Activated T-helper 2 cell treated with anti-CD3 and anti-CD28 coated beads, Interferon-gamma antibody, Interleukin-2, Interleukin-4, amounts not matched to agents 10 μg/mL and 5 μg/mL and 100 μg/mL, durations not matched to agents 14 hours and 24 hours and 36 hours (primary cell): ENCODE measurements at places on chromosomes 4 and X.

GRCh38 chr4:110188113-110188512, 10.3 kb downstream of the ELOVL6 start:
- DNase-seq: no peak
- H3K36me3 ChIP-seq: peaks cover 42% of the 10 kb centered on the region
- no peaks in the 10 kb centered on the region for H3K27me3 ChIP-seq
- H3K4me3 ChIP-seq: no peak overlapping the region

DNA sequence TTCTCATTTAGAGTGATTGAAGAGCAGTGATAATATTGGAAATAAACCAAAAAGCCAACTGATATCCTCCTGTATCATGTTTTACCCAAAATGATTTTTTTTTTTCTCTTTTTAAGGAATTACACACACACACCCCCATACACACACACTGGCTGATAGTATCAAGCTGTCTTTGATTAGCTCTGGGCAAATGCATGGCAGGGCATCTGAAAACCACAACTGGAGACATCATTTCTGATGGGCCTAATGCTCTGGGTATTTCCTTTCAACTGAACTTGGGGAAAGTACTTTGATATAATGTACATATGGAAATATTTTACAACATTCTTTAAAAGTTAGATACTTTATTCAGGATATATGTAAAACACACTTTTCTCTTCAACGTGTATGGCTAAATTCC, 14.2 kb upstream of the OSTC start:
- DNase-seq: no peak
- H3K4me1 ChIP-seq: no peaks in the 10 kb centered on the region
- no peak overlapping the region for H3K4me3 ChIP-seq
- H3K27me3 ChIP-seq: no peaks in the 10 kb centered on the region

DNA sequence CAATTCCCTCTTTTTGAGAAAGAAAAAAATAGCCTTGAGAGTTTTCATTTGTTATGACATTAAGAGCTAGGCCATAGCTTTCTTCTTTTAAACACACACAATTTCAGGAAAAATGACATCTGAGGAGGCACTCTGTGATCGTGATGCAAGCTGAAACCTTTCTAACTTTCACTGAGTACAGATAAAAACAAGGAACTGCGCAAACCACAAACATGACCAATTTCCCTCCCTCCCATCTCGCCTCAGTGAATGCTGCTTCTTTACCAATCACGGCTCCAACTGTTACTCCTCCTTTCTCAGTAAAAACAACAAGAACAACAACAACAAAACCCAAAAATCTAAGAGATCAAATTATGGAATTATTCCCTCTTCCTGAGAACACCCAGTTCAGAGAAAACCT, 626.8 kb downstream of the TLL1 start:
- H3K4me1 ChIP-seq: no peaks in the 10 kb centered on the region
- no peak overlapping the region for H3K4me3 ChIP-seq
- H3K36me3 ChIP-seq: no peaks in the 10 kb centered on the region
- H3K27ac ChIP-seq: no peak overlapping the region
- H3K27me3 ChIP-seq: no peaks in the 10 kb centered on the region

DNA sequence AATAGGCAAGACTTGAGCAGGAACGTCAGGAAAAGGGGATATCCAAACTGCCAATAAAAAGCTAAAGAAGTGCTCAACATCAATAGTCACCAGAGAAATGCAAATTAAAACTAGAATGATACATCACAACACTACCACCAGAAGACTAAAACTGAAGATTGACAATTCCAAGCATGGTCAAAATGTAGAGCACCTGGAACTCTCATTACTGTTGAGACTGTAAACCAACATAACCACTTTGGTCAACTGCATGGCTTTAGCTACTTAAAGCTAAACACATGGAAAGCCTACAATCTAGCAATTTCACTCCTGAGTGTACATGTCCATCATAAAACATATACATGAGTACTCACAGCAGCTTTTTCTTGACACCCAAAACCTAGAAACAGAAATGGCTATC, 107.4 kb downstream of the ADGRA3 start:
- H3K27ac ChIP-seq: no peak overlapping the region
- no peak for DNase-seq
- peaks cover 17% of the 10 kb centered on the region for H3K4me1 ChIP-seq
- H3K4me3 ChIP-seq: no peak overlapping the region

- no peak overlapping the region for H3K27ac ChIP-seq
- H3K36me3 ChIP-seq: peaks cover 11% of the 10 kb centered on the region
- no peak overlapping the region for H3K4me3 ChIP-seq
- DNase-seq: no peak
Observed at GRCh38 chrX:45050558-45050957, 150.1 kb downstream of the DIPK2B start.

DNA sequence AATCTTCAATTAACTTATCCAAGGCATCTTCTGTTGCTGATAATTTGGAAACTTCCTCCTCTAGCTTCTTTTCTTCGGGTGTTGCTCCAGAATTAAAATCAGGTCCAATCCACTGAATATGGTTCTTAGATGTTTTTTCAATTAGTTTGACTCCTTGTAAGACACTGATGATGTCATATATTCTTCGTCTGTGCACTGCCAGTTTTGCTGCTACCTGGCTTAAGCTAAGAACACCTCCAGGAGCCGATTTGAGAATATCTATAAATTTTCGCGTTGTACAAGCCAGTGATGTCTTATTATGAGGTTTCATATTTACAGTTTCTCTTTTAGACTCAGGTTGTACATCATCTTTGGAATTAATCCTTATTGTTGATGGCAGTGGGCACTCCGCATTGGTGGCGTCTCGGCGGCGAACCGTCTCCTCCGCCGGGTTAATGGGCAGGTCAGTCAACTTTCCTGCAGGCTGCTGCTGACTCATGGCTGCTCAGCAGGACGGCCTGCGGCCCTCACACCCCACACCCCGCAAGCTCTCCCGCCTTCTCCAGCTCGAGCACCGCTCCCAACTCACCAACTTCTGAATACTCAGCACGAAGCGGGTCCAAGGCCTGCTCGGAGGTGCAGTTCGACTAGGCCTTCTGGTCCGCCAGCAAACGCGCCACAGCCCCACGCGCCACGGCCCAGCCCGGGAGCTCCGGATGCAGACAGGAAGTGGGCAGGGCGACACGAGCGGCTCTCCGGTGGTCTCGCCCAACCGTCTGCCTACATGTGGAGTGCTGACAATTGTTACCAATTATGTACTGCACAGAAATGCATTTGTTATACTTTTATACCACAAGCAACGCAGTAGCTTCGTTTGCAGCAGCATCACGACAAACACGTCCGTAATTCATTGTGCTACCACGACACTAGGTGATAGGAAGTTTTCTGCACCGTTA, 49.2 kb upstream of the FHL1 start:
- no peaks in the 10 kb centered on the region for H3K36me3 ChIP-seq
- H3K4me3 ChIP-seq: no peak overlapping the region
- no peak for DNase-seq
- H3K4me1 ChIP-seq: no peaks in the 10 kb centered on the region

DNA sequence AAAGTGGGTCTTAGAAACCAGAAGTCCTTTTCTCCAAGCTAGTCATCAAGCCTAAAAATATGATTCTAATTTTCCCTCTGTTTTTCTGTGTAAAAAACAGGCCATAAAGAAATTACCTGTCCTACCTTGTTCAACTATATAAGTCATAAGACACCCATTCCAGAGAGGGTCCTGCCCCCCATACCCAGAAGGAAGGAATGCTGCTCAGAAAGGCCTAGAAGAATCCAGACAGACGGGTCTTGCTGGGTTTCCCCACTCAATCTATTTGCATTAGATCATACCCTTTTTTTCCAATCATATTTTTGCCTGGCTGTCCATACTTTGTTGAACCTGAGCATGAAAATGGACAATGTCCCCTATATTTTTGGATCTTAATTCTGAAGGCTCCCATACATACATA, 16.3 kb upstream of the XAGE2 start:
- no peak overlapping the region for H3K27ac ChIP-seq
- no peaks in the 10 kb centered on the region for H3K36me3 ChIP-seq
- DNase-seq: no peak
- H3K27me3 ChIP-seq: no peaks in the 10 kb centered on the region

DNA sequence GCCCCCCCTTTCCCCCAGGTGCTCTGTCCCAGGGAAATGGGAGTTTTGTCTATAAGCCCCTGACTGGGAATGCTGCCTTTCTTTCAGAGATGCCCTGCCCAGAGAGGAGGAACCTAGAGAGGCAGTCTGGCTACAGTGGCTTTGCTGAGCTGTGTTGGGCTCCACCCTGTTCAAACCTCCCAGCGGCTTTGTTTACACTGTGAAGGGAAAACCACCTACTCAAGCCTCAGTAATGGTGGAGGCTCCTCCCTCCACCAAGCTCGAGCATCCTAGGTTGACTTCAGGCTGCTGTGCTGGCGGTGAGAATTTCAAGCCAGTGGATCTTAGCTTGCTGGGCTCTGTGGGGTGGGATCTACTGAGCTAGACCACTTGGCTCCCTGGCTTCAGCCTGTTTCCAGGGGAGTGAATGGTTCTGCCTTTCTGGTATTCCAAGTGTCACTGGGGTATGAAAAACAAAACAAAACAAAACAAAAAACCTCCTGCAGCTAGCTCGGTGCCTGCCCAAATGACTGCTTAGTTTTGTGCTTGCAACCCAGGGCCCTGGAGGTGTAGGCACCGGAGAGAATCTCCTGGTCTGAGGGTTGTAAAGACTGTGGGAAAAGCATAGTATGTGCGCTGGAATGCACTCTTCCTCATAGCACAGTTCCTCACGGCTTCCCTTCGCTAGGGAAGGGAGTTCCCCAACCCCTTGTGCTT, 41.7 kb downstream of the ITM2A start:
- H3K36me3 ChIP-seq: no peaks in the 10 kb centered on the region
- peak overlapping the region; percentile 45 for H3K4me3 ChIP-seq
- H3K4me1 ChIP-seq: peaks cover 10% of the 10 kb centered on the region
- H3K27me3 ChIP-seq: no peaks in the 10 kb centered on the region
